ENCODE measurements at places on chromosomes 5 and 9.

DNA sequence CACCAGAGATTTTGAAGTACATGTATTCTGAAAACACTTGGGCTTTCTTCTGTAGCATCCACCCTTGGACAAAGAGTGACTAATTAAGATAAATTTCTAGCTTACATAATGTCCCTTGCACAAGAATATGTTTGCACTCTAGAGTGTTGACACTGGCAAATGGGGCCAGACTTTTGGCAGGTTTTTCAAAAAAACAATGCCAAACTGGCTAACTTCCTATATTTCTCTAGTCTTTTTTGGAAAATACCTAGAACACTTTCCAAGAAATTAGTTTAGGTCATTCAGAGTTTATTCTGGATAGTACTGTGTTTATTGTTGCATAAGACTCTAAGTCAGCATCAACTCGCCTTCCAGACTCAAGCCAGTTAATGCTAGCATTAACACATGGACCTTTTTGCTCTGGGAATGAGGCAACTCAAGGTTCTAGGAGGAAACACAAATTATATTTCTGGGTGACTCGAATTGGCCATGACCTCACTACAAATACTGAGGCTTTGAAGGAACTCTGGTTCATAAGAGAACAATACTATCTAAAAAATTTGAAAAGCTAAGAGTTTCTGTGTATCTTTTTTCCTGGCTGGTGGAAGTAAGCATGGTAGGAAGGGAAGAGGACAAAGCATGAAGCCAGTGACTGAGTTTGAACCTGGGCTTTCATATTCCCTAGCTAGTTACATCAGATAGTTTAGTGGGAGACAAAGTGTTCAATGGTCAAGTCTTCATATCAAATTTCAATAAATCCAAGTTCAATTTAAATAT is 101.6 kb downstream of the NREP start:
- no peak for DNase-seq

DNA sequence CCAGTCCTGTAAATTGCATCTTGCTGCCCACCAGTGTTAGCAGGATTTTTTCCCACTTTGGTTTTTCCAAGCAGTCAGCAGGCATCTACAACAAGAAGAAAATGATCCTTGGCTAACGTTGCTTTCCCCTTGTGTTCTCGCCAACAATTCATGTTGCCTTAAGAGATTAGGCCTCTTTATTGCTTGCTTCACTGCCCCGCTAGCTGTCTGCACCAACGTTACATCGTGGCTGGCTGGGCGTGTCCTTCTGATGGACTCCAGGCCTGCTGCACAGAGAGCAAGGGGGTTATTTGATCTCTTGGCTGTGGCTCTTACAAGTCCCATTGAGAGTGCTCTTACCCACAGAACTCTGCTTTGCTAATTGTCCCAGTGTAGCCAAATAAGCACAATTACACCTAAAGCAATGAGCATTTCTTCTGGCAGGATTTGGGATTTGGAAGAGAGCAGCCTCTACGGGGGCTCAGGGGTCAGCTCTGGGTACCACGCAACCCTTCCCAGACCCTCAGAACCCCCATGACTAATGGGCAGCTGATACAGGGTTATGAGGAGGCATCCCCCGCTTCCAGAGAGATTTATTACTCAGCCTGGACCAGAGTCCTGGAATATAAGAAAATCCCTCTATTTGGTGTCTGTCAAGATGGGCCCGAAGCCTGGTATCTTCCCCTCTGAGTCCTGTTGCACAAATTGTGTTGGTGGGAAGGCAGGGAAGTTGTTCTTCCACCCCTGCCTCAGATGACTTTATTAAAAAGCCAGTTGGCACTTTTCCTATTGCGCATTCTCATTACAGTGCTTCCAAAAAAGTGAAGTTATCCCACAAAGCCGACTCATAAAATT is 17.6 kb downstream of the DCANP1 start:
- no peak for DNase-seq

DNA sequence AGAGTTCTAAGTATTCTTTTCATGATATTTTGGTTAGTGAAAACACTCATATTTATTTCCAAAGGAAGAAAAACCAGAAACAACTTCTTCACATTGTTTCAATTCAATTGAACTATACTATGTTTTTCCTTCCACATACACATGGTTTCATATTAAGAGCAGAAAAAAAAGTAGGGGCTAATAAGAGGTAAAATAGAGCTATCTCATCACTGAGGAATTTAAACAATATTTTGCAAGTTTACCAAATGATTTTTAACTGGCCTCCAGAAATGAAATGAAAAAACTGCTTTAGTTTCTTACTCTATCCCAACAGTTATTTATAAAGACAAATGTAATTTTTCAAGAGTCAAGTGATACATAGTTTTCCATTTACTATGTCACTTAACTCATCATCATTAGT is 233.5 kb downstream of the RFX3 start:
- no peak for DNase-seq

GRCh38 chr9:88984543-88984883 is 6.8 kb upstream of the S1PR3 start:
- no peak for DNase-seq

DNA sequence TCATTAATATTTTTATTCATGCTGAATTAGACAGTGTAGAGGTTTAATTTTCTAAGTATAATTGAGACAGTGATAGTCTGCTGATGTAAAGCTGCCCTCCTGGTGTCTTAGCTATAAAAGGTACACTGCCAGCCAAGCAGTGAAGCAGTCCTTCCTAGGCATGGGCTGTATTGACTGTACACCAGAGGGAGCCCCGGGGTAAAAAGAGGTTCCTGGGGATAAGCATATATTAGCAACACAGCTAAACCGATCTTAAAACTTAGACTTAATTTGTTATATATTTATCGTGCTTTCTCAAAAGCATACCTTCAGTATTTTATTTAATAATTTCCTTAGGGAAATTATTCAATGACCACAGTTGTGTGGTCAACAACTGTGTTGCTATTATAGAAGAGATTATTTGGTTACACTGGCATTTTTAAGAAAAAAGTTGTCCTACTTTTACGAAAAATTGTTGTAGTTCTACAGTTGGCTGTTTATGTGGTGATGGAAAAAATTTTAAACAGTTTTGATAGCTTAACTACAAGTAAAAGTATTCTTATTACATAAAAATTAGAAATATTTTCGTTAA is 68.8 kb downstream of the ELL2 start:
- DNase-seq: no peak

- DNase-seq: no peak
Measured at GRCh38 chr5:140109018-140109758, 4.7 kb upstream of the PURA start.

GRCh38 chr5:172433513-172433912 is 20.8 kb downstream of the SH3PXD2B start:
- DNase-seq: no peak

DNA sequence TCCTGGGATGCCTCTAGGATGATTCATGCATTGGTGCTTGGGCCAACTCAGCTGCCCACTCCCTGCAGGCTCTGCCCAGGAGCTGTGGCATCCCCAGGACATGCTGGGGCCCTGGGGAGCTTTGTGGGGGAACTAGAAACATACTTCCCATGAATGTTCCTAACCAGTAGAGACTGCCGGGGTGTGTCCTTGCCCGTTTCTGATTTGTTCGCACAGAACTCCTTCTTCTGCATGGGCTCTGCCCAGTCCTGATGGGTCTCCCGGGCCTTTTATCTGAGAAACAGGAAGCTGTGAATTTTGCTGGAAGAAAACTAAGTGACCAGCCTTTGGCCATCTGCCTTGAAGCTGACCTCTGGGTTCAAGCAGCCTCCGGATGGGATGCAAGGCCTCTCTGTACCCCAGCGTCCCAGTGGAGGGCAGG is 71.6 kb upstream of the RNU6ATAC start:
- DNase-seq: no peak

- DNase-seq: no peak
Measured at GRCh38 chr5:1322955-1323802, 21.7 kb downstream of the CLPTM1L start.

- DNase-seq: no peak
Measured at GRCh38 chr5:170277867-170278281, 19.7 kb downstream of the LCP2 start.

- DNase-seq: no peak
Measured at GRCh38 chr5:158629591-158630312, 470.0 kb downstream of the EBF1 start.

GRCh38 chr9:95229230-95229915 is 88.1 kb downstream of the FANCC start:
- no peak for DNase-seq

DNA sequence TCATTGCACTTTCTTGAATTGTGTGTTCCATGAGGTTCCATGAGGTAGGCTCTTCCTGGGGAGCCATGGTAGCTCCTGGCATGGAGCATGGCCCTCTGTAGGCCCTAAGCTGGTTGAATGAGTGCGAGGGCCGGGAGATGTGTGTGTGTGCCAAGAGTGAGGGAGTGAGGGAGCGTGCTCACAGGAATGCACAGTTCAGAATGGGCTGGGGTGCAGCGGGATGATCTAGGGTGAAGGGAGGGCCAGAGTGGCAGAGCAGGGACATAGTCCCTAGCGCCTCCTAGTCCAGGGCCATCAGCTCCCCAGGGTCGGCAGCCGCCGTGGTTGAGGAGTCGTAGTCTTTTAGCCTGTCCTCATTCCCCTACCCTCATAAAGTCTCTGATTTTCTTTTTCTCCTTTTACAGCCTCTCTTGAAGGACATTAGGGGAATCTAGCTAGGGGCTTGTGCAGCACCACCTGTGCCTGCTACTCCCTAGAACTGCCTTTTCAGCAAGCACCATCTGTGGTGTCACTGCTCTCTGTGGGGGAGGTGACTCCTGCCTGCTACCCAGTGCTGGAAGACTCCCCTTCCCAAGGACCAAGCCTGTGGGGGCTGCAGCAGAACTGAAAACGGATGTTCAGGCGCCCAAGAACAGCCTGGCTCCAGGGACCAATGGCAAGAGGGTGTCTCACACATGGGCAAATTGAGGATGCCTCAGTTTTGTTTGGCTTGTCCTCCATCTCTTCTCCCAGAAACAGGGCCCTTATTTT is 65.3 kb upstream of the PPARGC1B start:
- DNase-seq: no peak
